COLO829 (cell line): ENCODE measurements at places on chromosomes 13 and 19.

- DNase-seq = no peak
Measured at GRCh38 chr13:28584873-28585381, 74.0 kb upstream of the POMP start.

GRCh38 chr19:48529156-48529555, 17.5 kb upstream of the LMTK3 start:
- DNase-seq = no peak

GRCh38 chr19:39738814-39739213, 985 bp upstream of the CLC start:
- no peak for DNase-seq

DNA sequence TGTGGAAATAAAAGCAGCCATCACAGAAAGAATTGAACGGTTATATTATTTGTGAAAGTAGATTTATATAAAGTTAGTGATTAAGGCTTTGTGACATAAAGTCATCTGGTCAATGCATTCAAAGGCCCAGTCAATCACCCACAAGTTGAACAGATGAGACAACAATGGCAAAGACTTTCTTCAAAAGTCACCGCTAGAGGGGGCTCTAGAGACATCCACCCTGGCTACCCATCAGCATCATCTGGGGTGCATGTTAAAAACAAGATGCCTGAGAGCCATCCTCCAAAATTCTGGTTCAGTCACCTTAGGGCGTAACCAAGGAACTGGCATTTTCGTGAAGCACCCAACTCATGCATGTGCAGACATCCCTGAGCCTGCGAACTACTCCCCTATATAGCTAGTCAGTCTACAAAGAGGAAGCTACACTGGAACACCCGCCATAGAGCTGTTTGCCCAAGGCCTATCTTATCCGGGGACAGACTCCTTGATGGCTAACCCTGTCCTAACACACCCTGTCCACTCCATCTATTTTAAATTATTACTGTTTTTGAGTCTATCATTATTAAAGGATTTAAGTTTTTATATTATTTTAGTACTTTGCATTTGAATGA, 970.5 kb downstream of the UQCRFS1 start:
- peak; percentile 49 for DNase-seq

GRCh38 chr19:38912600-38913514, 871 bp upstream of the CCER2 start:
- DNase-seq = no peak

GRCh38 chr19:43476606-43477005, 11.2 kb upstream of the LYPD3 start:
- DNase-seq = peak; percentile 53

DNA sequence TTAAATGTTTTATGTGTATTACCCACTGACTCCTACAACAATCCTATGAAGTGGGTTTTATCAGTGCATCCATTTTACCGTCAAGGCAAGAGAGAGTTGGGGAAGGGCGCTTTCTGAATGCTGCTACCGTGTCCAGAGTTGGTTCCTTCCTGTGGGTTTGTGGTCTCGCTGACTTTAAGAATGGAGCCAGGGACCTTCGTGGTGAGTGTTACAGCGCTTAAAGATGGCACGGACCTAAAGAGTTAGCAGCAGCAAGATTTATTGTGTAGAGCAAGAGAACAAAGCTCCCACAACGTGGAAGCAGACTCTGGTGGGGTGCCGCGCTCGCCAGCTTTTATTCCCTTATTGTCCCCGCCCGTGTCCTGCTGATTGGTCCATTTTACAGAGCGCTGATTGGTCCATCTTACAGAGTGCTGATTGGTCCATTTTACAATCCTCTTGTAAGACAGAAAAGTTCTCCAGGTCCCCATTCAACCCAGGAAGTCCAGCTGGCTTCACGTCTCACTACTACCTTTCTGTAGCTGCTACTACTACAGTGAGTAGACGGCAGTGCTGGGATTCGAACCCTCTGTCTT, 6.1 kb downstream of the OSCAR start:
- DNase-seq = no peak

GRCh38 chr19:36449059-36449670, 30.7 kb upstream of the ZFP82 start:
- DNase-seq = no peak

GRCh38 chr19:38422438-38422837, 3.6 kb downstream of the RASGRP4 start:
- DNase-seq = no peak

- no peak for DNase-seq
Measured at GRCh38 chr13:108597943-108598342, 31.5 kb upstream of the MYO16 start.

- DNase-seq = no peak
Measured at GRCh38 chr13:20686167-20686566, 17.3 kb upstream of the IL17D start.

- DNase-seq = no peak
Measured at GRCh38 chr19:7853770-7854128, 20.4 kb downstream of the PRR36 start.

DNA sequence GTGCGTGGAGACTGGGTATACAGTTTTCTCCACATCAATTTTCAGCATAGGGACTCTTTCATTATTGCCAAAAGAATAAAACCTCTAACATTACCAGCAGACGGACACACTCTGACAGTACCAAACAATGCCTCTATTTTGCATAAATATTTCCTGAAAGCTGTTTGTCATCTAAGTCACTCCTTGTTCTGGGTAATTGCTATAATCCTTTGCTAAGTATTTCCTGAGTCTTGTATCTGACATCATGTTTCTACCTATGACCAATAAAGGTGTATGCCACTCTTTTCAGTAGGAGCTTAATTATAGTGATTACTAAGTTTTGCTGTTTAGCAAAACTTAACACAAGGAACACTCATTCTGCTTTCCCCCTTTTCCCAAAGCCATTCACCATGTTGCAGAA, 886.5 kb downstream of the SLITRK6 start:
- no peak for DNase-seq

- no peak for DNase-seq
Measured at GRCh38 chr19:38046254-38047048, 139.4 kb downstream of the SIPA1L3 start.

DNA sequence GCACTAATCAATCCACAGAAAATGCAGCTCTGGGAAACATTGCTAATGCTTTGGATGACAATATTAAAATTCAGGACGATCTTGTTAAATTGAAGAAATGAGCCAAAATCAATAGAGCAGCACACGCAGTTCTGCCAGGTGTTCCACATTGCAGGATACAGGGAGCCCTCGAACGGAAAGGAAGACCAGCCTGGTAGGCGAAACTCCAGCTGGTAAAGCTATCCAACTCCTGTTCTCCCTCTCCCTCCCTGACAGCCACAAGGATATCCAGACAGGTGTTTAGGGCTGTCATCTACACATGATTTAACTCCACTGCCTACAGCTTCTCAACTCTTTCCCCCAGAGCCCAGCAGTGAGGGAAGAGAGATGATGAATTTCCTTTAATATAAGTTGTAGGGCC, 67.7 kb downstream of the EPSTI1 start:
- DNase-seq = no peak

GRCh38 chr19:49497047-49497788, 984 bp downstream of the RPS11 start:
- peak; percentile 67 for DNase-seq

- DNase-seq = no peak
Measured at GRCh38 chr19:41695745-41696144, 7.7 kb upstream of the CEACAM7 start.

- DNase-seq = no peak
Measured at GRCh38 chr19:9727644-9728043, 40.9 kb downstream of the ZNF846 start.

DNA sequence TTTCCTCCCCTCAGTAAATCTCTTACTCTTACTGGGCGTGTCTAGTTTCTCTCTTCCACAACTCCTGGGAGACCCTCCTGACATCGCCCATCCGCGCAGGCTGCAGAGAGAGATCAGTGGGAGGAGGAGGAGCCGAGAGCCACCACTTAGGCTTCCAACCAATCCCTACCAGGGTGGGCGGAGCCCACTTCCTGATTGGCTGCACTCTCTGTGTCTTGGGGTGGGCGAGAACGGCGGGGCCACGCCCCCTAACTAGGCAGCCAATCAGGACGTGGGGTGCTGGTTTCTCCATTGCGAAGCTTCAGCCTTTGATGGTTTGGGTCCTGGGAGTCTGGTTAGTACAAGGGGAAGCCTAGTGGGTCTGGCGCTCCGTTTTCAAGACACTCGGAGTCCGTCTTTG, at the start of gene PMIS2:
Gene PMIS2 (plus strand): TSS at position 326 of the 400 bp plus-strand sequence. CDS start 87 bp downstream, outside the sequence.
- peak; percentile 46 for DNase-seq

DNA sequence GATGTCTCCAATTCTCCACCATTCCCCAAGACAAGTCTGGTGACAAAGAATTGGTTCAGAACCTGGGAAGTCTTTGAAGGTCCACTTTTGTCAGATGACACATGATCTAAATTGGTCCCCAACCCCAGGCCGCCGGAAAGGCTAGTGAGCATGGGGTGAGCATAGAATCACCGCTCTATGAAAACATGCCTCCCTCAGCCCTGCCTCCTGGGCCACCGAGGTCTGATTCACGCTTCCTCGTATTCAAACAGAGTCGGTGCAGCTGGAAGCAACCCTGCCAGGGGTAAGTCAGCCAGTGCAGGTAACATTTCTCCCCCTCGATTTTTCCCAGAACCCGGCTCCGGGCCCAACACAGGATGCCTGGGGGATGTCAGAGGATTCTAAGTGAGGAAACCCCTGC, 33.9 kb upstream of the KLF2 start:
- no peak for DNase-seq

DNA sequence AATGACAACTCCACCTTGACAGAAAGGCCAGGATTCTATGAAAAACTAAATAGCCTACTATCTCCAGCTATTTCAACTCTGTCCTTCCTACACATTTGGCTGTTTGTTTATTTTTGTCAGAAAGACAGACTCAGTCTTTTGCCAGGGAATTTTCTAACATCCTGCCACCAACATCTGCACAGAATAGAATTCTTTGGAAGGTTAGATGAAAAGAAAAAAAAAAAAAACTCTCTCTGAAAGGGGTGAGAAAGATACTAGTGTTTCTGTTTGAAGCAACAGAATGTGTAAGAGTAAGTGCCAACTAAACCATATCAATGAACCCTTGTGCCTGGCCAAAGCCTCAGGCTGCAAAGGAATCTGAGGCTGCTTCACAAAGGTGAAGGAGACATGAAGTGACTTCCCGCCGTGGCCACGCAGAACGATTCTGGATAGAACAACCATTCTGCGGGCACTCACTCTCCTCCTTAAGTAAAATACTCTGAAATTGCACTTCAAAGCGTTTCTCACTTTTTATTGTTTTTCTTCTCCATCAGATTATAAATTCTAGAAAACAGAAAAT, 498.2 kb downstream of the IRS2 start:
- DNase-seq = peak; percentile 72

DNA sequence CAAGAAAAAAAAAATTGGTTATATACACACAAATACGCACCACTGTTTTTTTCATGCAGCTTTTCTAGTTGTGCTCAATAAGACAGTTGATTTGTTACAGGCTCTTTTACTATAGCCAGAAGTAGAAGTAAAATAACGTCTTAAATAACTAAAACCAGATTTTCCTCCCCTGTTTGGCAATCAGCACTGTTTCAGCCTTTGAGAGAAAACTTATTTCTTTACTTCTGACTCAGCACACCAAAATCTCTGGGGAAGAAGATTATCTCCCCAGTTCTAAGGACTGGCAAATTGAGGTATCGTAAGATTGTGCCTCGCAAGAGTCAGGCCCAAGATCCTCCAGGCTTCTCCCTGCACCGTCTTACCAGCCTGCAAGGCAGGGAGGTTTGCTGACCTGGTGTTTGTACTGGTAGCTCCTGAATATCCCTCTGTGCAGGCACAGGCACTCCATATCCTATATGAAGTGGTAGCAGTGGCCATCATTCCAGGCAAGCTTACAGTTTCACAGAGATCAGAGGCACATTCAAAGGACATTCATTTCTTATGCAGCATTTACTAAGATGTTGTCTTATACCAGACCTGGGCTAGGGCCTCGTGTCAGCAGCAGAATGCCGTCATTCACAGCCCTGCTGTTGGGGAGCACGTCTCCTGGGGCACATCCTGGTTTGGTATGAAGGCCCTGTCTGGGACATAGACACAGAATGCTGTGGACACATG, 268.2 kb downstream of the ZNF536 start:
- no peak for DNase-seq

DNA sequence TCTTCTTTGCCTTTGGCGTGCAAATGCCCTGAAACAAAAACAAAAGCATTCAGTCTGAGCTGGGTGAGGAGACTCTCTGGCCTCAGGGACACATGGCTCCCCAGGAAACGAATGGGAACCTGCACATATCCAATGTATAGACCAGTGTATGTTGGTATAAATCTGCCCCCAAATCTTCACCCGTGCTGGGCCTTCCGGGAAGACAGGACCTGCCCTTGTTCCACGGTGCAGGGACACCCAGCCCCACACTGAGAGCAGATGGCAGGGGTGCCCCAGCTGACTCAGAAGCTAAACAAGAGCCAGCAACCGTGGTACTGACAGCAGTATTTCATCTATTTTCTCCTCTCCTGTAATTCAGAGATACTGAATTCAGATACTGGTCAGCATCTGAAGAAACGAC, 42.4 kb downstream of the CARS2 start:
- DNase-seq = no peak

GRCh38 chr13:79874396-79875360, 393.7 kb downstream of the NDFIP2 start:
- DNase-seq = no peak

DNA sequence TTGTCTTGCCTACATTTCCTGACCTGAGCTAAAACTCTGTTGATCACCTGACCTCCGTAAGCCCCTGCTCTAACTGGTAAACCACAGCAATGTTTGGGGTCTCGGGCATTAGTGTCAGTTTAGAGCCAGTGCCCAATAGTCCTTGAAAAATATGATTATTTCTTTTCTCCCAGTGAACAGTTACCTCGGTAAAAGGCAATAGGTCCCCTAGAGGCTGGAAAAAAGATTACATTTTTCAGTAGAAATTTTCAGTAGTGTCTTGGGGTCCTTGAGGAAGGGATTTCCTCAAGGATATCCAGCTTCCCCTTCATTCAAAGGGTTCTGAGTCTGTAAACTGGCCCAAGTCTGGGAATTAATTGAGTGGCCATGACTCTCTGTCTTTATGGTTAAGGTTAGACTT, 177.5 kb downstream of the SLC7A1 start:
- DNase-seq = no peak

GRCh38 chr13:114341003-114341777, 26.9 kb downstream of the CHAMP1 start:
- DNase-seq = no peak

- no peak for DNase-seq
Measured at GRCh38 chr19:55252760-55253663, 5.8 kb downstream of the PPP6R1 start.

GRCh38 chr19:34838753-34839431, 65.9 kb upstream of the ZNF599 start:
- DNase-seq = no peak

DNA sequence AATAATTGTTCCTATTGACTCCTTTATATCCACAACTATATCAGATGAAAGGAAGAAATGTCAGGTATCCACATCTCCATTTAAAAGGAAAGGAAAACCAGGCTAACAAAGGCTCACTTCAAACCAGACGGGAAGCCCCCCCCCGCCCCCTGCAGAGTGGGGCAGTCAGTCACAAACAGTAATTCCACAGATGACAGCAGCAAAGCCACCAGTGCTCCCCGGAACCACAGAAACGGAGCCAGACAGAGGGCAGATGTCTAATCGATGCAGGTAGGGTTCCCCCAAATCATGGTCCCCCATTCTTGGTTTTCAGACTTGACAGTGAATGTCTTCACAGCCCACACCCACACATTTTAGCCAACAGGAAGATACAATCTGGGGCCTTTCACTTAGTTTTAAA, 100.8 kb downstream of the STK24 start:
- peak; percentile 38 for DNase-seq
